Peyer's patch (tissue), 4 donors: ENCODE measurements at places on chromosomes 5 and 9. TPM values are rescaled to one million over a fixed set of nuclear protein-coding genes. Genes with fewer than 3 reads are reported as not detected.

GRCh38 chr9:115765060-115765459 lies 388.5 kb upstream of the PAPPA start:
- no peak for DNase-seq

CDO1 gene
- 4.7 TPM for total RNA-seq

GRCh38 chr9:79687131-79687447 lies 115.3 kb downstream of the TLE4 start:
- no peak for DNase-seq

DNA sequence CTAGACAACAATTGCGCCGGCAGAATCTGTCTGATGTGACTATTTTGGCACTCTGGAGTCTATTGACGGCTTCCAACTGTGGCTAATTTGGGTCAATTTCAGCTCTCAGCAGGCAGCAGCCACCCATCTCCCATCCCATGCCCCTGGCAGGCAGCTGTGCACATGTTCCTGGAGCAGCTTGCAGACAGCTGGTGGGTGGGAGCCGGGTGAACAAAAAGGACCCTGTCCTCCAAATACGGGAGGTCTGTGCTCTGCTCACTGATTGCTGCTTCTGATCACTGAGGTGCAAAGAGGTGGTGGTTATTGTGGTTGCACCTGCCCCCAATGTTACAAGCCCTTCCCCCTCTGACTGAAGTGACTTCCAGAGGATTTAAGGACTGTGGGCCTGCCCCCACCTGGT lies 45.0 kb upstream of the N4BP3 start:
- peak; percentile 62 for DNase-seq

SPRY4 gene
- 43.3 TPM for total RNA-seq

GRCh38 chr5:5062525-5063302 lies 77.4 kb upstream of the ADAMTS16 start:
- no peak for DNase-seq

- no peak for DNase-seq
These were observed 414.7 kb downstream of the KDM4C start for GRCh38 chr9:7172154-7173115.

GRCh38 chr9:95809686-95810085 lies 65.8 kb upstream of the ERCC6L2 start:
- no peak for DNase-seq

DNA sequence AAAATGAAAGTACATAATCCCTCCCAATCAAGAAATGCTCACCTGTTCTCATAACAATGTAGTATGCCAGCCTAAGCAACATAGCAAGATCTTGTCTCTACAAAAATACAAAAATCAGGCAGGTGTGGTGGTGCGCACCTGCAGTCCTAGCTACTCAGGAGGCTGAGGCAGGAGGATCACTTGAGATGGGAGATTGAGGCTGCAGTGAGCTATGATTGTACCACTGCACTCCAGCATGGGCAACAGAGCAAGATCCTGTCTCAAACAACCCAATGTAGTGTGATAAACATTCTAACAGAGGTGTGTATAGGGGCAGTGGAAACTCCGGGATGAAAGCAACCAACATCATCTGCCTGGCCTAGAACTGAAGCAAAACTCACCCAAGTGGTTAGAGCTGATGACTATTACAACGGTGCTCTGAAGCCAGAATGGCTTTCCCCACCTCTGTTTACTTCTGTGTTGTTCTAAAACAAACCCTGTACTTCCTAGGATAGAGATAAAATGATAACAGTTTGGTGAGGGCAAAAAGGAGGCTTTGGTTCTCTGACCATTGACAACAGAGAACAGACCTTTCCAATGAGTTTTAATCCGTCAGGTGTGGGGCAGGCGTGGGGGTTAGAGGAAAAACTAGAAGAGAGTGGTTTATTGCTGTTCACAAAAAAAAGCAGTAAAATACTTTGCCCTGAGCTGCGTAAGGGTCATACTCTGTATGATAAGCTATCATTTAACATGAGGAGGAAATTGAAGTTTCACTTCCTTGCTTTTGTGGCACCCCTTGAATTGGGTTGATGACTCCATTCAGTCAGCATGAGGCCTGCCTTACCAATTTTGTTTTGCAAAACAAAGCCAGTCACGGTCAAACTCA lies 18.9 kb downstream of the WNT8A start:
- no peak for DNase-seq

REEP5 gene
- 33.6 TPM for total RNA-seq

GRCh38 chr9:93295031-93295430 lies 111.1 kb downstream of the WNK2 start:
- DNase-seq = no peak

CPEB4 gene
- total RNA-seq = 56.8 TPM

PAEP gene
- not detected for total RNA-seq

CDH9 gene
- total RNA-seq = not detected

GRCh38 chr5:60026161-60026560 lies 132.6 kb upstream of the PDE4D start:
- DNase-seq = no peak

DNA sequence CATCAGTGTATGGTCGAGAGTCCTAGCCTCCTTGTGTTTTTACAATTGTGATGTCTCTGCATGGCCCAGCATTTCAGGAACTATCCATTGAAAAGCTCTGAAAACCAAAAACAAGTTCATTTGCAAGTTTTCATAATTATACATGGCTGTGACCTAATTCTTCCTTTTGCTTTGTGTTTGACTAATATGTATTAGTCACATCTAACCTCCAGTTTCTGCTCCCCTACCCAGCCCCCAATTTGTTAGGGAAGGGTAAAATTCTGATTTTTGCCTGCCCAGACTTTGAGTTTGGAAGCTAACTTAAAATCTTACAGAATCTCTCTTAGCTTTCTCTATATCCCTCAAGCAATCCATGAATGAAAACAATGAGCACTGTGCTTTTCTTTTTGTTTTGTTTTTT lies 128.2 kb upstream of the SEMA6A start:
- DNase-seq = no peak

- no peak for DNase-seq
These were observed 20.2 kb downstream of the SLIT3 start for GRCh38 chr5:169280696-169281095.

DNA sequence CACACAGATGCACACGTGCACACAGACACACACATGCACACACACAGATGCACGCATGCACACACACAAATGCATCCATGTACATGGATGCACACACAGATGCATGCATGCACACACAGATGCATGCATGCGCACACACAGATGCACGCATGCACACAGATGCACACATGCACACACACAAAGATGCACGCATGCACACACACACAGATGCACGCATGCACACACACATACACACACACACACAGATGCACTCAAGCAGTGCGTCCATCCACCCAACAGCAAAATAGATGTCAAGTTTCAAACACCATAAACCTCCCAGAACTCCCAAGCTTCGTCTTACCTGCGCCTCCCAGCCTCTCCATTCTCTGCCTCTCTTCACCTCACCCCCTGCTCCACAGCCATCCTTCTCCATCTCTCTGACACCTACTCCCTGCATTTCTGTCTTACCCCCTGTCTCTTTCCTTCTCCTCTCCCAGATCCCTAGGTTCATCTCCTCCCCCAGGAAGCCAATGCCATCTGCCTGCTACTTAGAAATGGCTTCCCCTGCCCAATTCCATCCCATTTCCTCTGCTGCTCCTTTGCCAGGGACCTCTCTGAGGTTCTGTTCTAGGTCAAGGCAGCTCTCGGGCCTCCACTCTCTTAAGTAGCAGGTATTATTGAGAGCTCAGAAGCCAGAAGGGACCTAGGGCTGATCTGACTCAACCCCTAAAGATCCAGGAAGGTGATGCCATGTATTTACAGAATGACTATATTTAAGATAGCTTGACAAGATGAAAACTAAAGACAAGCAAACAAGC lies 297.2 kb downstream of the MED10 start:
- no peak for DNase-seq

SPINK6 gene
- total RNA-seq = not detected

ZNF300 gene
- total RNA-seq = 10.6 TPM

DNA sequence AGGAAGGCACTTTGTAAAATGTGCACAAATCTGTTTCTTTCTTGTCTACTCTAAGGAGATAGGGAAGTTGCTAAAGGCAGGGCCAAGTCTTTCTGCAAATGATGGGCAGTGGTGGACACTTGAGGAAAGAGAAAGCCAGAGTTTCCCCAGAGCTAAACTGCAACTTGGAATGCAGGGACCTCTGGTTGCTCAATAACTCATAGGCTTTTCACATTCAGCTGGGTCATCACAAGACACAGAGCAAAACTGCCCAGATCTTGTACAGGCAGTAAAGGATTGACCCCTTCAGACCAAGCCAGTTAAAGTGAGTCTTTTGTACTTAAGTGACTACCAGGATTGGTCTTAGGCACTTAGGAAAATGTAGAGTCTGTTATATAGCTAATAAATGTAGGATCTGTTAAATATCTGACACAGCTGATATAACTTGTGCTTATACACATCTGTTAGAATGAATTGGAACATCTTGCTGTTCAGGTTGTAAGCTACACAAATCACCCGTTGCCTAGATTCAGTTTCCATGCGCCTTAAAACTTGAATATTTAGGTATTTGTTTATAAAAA lies 13.5 kb upstream of the AGXT2 start:
- no peak for DNase-seq

RNF183 gene
- total RNA-seq = 0.35 TPM

DNA sequence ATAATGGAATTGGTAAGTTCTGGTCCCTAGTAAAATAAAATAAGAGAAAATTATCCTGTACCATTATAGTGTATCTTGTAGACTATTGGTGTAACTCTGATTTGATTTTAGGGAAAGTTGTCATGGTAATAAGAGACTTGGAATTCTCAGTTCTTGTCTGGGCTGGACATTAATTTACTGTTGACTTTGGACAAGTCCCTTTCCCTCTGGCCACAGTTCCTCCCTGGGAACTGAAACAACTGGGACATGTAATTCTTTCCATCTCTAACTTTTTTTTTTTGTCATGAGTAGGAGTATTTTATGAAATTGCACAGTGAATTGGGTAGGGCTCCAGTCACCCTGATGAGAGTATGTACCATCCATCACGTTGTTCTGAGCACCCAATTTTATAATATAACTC lies 15.0 kb downstream of the GLRA1 start:
- no peak for DNase-seq

TAF1L gene
- not detected for total RNA-seq

DNA sequence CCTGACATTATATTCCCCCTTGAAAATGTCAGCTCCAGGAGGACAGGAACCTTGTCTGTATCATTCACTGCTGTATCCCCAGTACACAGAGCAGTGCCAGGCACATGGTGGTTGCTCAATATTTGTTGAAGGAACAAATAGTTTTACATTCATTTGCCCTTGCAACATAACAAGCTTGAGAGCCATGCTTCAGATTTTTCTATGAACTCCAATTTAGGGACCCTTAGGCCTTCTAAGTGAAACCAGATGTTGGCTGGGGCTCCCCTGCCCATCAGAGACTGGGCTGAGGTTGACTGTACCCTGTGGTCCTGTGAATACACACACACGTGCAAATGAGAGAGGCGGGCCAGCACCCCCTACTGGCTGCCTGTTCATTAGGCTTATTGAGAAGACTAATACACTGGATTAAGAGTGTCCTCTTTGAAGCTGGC lies 214.9 kb upstream of the WWC1 start:
- no peak for DNase-seq

GRCh38 chr9:135667463-135668001 lies 4.4 kb downstream of the LCN9 start:
- DNase-seq = peak; percentile 30

GRCh38 chr5:109907731-109908130 lies 218.0 kb downstream of the MAN2A1 start:
- DNase-seq = no peak

DNA sequence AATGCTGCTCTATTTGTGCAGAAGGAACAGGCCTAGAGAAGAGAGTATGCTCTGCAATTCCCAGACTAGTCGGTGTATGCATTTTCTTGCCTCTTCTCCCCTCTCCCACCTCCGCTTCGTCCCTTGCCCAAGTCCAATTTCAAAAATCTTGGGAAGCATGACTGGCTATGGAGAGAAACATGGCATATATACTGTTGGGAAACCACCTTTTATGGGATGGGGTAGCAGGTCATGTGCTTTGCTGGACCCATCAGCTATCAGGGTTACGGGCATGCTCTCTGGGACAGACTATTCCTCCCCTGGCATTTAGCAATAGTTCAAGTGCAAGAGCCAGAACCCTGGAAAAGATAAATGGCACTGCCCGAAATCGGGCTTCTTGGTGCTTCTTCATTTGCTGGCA lies 12.0 kb downstream of the ISL1 start:
- no peak for DNase-seq

ORM2 gene
- total RNA-seq = not detected

DNA sequence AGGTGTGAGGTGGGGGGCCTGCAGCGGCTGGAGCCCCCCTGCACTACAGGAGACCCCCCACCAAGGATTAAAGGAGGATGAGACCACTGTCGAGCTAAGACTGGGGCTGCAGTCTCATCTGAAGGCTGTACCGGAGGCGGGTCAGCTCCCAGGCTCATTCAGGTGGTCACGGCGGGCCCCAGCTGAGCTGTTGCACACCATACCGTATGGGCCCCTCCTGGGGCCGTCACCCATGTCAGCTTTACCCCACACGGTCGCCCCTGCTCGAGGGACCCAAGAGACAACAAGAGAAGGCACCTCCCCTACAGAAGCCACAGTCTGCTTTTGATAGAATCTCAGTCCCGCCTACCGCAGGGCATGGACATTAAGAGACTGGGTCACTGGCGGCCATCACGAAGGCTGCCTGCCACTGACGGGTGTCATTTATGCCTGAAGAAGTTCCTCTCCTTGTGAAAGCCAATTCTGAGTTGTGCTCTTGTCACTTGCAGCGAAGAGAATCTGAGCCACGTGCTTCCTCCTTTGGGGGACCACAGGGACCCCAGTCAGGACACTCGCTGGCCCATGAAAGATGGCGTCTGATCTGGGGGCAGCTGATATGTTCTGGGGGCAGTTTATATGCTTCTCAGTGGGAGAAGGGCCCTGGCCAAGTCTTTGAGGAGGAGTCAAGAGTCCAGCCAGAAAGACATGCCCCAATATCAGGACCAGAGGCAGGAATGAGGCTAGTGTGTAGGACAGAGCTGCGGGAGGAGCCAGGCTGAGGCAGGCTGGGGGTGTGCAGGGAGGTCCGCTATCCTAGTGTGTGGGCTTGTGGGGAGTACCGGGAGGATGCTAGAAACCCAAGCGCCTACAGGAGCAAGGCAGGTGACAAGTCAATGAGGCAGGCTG lies 102.4 kb downstream of the ZNF354C start:
- DNase-seq = no peak

ATOSB gene
- 17.0 TPM for total RNA-seq

AQP7 gene
- 119 TPM for total RNA-seq

GRCh38 chr9:81560851-81561732 lies 128.3 kb downstream of the TLE1 start:
- DNase-seq = no peak

GRCh38 chr5:10480237-10480985 lies 38.7 kb downstream of the ROPN1L start:
- no peak for DNase-seq
